NCI-H345 (cell line): ENCODE measurements at places on chromosomes 6 and 20.

DNA sequence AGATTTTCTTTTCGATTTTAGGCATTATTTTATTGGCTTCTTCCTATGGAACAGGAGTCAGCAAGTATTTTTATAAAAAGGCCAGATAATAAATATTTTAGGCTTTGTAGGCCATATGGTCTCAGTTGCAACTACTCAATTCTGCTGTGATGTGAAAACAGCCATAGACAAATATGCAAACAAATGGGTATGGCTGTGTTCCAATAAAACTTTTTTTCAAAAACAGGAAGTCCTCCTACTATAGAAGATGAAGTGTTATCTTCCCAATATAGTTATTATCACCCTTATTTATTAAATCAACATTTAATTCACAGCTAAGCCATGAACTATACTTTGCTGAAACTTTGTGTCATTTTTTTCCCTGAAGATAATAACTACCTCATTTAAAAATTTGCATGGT lies 57.2 kb downstream of the CHD6 start:
- no peak for DNase-seq

DNA sequence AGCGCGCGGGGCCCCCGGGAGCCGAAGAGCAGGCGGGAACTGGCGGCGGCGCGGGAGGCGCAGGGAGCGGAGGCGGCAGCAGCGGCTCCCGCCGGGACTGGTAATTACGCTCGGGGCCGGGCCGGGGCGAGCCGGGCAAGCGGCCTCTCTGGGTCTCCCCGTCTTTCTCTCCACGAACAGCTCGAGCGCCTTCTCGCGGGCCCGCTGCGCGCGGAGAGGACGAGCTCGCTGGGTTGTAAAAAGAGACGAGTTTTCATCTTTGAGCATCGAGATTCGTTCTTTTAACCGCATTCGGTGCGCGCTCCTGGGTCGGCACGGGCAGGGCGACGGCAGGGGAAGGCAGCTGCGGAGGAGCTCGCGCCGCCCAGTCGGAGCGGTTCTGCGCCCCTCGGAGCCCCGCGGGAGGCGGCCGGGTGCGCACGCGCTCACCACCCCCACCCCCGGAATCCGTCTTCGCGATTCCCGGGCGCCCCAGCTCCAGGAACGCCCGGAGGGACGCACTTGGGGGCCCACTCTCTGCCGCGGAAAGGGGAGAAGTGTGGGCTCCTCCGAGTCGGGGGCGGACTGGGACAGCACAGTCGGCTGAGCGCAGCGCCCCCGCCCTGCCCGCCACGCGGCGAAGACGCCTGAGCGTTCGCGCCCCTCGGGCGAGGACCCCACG lies 38.0 kb downstream of the YTHDF1 start:
- DNase-seq = no peak

DNA sequence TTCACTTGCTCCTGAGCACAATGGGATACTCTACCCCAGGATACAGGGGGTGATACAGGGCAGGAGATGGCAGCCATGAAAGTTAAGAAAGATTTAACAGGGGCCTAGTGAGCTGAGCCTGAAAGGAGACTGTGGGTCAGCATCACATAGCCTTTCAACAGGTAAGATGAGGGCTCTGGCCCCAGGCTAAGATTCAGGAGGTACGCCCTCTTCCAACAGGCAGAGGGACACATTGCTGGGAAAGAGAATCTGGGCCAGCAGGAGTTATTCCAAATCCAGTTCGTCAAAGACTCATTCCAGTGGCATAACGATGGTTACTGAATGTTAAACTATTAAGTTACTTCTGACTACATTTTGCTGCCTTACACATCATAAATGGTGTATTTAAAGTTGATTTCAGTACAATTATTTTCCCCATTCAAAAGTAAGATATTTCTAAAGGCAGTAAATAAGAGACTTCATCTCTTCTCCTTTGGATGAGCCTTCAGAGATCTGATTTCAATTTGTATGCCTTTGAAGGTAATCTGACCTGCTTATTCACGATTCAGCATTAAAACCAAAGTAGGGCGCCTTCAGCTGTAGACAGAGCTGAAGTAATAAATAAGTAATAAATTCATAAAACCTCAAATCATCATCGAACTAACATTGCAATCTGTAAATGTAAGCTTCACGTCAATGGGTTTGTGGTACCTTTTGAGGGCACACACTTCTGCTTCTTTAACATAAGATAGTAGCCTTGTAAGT lies 62.4 kb downstream of the HS3ST5 start:
- no peak for DNase-seq

DNA sequence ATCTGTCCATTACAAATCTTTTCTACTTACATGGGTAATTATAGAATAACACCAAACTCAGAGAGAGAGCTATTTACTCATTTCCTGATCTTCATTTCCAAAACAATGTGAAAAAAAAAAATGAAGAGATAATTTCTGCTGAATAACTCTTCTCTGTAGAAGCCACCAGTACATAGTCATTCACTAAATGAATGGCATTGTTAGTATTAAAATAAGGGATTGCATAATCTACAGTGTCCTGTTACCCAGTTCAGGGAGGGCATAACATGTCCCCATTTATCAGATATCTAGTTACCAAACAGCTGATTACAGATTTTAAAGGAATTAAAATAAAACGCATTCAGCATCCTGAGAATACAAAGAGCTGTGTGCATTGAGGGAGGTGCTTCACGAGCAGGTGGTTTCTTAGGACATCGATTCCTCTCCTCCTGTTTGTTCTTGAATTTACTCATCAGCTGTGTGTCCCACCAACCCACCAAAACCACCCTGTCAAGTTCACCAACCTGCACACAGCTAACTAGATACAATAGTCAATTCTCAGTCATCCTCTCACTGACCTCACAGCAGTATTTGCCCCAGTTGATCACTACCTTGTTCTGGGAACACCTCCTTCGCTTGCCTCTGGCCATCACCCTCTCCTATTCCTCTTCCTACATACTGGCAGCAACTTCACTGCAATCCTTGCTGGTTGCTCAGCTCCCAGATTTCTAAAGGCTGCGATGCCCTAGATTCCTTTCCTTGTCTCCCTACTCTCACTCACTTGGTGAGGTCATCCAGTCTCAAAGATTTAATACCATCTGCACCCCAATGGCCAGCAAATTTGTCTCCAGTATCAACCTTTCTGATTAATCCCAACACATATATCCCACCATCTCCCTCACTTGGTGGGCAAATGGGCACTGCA lies 18.7 kb downstream of the CNKSR3 start:
- peak; percentile 32 for DNase-seq

DNA sequence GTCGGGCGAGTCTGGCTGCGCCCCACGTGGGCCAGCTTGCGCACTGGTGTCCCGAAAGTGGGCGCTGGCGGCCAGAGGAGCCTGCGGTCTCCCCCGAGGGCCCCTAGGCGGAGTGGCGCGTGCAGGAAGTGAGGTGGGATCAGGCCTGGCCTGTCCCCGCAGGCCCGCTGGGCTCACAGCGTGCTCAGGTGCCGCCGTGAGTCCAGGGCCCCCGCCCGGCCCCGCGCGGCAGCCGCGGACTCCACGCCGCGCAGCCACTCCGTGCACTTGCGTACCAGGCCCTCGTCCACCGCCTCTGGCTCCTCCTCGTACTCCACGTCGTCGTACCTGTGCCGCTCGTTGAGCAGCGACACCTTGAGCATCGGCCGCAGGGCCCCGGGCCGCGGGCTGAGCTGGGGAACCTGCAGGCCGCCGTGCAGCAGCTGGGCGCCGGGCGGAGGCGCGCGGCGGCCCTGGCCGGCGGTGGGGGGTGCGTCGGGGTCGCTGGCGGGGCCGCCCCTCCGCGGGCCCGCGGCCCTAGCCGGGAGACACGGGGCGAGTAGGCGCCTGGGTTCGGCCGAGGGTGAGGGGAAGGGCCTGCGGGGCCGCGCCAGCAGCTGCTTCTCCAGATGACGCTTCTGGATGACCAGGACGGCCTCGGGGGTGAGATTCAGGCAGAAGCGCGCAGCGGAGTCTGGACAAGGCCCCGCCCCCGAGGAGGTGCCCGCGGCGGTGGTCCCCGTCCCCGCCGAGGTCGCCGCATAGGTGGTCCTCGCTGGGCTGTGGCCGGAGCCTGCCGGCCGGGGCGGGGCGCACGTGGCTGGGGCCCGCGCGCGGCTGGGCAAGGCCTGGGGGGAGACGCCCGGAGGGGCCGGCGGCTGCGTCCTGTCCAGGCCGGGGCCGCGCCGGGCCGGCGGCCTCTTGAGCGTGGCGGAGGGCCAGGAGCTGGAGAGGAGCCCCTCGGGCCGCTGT lies 835 bp downstream of the PRR18 start:
- DNase-seq = no peak

- no peak for DNase-seq
These were observed 11.1 kb upstream of the BMP7 start for GRCh38 chr20:57277398-57278105.

DNA sequence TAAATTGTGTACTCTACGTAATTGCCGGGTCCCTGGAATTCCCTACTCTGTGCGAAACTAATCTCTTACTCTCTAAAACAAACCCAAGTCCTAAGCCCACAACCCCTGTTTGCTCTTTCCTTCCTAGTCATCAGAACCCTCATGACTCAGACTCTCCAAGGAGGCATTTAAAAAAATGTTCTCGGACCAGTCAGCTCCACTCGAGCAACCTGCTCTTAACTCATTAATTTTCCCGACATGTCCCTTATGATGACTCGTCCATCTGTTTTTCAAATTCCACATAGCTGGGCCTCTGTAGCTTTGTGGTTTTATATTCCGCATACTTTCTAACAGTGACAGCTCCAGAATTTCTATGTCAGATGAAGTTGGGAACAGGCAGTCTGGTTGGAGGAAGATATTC lies 2.6 kb upstream of the MUC22 start:
- no peak for DNase-seq

GRCh38 chr20:10547276-10548114 lies 112.4 kb downstream of the SLX4IP start:
- no peak for DNase-seq

DNA sequence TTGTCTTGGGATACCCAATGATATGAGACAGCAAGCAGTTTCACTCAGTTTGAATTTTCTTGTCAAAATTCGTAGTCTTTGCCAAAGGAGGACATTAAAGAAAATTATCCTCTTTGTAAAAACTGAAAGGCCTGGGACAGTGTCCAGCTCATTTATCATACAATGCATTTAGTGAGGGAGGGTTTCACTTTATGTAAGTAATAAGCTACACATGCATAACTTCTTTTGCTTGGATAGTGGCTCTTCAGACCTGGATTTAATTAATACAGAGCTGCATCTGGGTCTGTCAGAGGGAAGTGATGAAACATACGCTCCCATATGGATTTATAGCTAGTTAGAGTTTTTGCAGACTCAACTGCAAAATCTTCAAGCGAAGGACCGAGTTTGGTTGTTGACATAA lies 175.6 kb downstream of the PHACTR1 start:
- no peak for DNase-seq

DNA sequence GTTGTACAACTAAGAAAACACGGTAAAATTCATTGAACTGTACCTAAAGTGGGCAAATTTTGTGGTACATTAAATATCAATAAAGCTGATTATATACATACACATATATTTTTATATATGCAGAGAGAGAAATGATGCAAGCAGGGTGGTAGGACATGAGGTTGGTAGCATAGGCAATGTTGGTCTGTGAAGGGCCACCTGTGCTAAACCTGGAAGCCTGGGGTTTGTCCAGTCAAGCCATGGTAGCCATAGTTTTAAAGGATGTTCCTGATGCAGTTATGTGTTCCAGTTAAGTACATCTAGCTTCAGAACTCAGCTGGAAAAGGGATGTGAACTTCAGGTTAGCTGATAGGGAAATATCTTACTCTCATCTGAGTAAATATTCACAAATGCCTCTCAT lies 60.1 kb downstream of the TRIM38 start:
- no peak for DNase-seq

DNA sequence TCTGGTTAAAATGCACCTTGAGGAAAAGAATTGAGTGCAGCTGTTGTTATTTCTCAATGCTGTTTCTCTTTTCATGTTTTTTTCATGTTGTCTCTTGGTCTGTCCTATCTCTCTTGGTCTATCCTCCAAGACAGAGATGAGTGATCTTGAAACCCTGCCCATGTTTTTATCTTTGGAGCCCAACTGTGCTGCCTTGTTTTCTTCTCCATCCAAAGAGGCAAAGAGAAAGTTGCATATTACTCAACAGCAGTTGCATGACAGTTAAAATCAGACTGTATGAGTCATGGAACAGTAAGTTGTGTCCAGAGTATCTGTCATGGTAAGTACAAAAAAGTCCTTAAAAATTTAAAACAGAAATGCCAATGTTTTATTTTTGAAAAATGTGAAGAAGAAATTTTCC lies 26.2 kb downstream of the BCAS1 start:
- DNase-seq = no peak

DNA sequence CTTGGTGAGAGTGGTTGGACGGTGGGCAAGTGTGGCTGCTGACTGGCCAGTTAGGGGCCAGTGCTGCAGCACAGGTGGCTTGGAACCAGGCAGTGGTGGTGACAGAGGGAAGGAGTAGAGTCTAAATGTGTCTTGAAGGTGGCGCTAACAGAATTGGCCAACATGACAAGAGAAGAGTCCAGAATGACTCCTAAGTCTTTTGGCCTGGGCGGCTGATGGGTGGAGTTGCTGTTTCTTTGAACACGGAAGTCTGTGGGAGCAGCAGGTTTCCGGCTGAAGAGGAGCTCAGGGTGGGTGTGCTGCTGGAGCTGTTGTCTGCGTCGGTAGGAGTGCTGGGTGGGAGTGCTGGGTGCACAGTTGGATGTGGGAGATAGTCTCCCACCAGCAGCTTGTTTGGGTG lies 10.1 kb downstream of the LSM14B start:
- DNase-seq = no peak

DNA sequence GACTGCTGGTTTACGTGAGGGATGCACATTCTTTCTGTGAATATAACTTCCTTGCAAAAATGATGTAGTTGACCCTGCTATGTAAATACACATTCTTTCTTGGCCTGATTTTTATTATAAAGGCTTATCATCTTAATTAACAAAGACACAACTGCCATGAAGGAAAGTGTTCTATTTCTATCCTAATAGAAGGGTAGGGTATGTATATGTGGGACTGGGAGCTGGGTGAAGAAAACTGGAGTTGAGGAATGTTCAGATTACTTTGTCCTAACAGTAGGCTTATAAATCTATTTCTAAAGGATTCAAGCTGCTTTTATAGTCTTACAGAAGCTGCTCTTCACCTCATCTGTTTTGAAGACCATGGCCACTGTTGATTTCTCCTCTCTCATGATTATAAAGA lies 76.5 kb upstream of the RGS17 start:
- no peak for DNase-seq

GRCh38 chr6:140427842-140428241 lies 1053.4 kb upstream of the CITED2 start:
- DNase-seq = no peak

DNA sequence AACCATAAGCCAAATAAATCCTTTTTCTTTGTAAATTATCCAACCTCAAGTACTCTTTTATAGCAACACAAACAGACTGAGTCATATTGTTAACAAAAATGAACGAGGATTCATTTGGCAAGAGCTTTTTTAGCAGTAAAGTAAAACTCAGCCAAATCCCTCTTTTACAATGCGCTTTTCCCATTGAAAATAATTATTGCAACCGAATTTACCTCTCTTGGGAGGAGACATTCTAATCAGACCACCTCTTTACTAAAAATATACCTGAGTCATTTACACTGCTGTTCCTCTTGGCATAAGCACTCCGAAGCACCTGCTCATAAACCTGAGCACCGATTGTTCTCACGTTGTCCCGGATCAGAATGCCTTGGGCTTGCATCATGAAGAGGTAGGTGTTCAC lies 57.4 kb downstream of the B4GALT5 start:
- peak; percentile 82 for DNase-seq

GRCh38 chr20:17456279-17456678 lies 74.9 kb downstream of the BFSP1 start:
- no peak for DNase-seq

- no peak for DNase-seq
These were observed 24.1 kb upstream of the UNC93A start for GRCh38 chr6:167266830-167267555.
